Effector CD8-positive, alpha-beta T cell (primary cell): ENCODE measurements at places on chromosomes 4 and X.

DNA sequence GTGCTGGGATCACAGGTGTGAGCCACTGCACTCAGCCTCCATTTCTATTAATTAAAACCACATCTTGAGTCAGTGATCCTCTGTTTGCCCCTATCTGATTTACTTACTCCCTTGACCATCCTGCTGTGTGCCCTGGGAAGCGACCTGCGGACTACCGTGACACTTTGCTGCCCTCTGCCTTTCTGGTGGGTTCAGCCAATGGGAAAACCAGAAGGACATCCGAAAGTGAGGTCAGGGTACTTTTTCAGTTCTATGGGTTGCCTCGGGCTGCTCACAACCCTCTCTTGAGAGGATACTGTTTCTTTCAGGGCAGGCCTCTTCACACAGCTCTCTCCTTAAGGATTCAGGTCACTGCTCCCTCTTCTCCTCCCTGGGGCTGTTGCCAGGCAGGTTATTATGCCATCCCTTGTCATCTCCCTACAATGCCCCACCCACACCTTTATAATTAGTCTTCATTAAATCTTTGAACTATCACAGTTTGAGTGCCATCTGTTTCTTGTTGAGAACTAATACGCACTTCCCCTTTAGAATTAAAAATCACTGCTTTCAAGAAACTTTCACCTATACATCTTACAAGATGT, 21.4 kb downstream of the PLAC8 start:
- DNase-seq: no peak

DNA sequence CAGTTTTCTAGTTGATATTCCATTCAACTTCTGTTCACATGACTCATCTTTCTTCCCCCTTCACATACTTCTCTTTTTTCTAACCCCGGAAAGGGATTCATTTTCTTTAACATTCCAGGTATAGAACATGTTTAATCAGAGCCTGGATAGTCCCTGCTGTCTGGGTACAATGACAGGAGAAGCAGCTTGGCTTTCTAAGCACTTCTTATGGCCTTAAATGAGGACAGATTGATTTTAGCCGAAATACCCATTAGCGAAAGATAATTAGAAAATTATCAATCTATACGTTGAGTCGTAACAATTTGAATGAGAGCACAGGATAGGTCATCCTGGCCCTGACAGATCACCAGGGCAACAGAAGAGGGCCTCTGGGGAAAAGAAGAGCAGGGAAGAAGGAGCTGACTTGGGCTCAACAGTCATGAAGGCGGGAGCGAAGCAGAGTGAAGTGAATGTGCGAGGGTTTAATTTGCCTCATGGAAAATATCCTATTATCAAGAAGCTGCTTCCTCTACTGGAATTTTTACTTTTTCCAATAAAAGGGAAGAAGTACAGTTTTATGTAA, 62.2 kb downstream of the PPP1R2C start:
- no peak for DNase-seq

GRCh38 chr4:14749910-14750309, 252.4 kb upstream of the CPEB2 start:
- DNase-seq: no peak

DNA sequence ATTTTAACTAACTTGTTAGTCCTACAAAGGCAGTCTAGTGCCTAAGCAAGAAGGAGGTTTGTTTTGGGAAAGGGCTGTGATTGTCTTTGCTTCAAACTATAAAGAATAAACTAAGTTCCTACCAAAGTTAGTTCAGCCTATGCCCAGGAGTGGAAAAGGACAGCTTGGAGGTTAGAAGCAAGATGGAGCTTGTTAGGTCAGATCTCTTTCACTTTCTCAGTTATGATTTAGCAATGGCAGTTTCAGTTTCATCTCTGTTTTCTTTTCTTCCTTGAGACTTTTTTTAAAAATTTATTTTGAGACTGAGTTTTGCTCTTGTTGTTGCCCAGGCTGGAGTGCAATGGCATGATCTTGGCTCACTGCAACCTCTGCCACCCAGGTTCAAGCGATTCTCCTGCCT, 82.9 kb upstream of the NLGN4X start:
- no peak for DNase-seq
